ENCODE measurements at places on chromosomes 5 and 9.

GRCh38 chr9:98231770-98232478 is 23.5 kb downstream of the TBC1D2 start:
- DNase-seq, result no peak

- DNase-seq, result no peak
Observed at GRCh38 chr9:83501565-83501964, 36.6 kb downstream of the FRMD3 start.

DNA sequence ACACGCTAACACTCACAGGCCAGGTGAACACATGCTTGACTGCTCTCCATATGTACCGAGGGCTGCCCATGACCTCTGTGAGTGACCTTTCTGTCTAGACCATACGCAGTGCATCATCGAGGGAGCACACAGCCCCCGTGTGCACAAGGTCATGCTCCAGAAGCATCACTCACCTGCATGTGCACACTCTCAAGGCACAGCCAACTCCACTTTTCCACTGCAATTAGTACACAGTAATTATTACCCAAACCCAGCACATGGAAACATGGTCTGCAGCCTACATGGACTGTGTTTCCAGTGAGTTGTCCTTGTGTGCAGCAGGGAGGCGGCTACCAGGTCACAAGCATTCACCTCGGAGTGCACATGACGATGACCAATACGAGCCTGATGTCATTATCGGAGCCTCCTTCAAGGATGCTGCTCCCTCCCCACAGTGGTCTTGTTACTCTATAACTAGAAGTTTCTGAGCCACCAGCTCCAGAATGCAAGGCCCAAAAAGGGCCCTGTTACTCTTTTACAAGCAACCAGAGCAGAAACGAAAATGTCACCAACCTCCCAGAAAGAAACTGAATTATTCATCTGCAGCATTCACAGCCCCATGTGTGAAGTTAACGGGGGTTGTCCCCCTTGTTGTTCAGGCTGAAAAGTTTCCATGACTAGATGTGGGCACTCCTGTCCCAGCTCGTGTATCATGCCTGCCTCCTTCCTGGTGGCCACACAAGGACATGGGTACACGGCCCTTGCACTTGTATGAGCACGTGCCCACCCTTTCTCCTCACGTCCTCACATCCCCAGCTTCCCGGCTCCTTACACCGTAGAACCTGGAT is 31.2 kb downstream of the SEMA4D start:
- no peak for DNase-seq

DNA sequence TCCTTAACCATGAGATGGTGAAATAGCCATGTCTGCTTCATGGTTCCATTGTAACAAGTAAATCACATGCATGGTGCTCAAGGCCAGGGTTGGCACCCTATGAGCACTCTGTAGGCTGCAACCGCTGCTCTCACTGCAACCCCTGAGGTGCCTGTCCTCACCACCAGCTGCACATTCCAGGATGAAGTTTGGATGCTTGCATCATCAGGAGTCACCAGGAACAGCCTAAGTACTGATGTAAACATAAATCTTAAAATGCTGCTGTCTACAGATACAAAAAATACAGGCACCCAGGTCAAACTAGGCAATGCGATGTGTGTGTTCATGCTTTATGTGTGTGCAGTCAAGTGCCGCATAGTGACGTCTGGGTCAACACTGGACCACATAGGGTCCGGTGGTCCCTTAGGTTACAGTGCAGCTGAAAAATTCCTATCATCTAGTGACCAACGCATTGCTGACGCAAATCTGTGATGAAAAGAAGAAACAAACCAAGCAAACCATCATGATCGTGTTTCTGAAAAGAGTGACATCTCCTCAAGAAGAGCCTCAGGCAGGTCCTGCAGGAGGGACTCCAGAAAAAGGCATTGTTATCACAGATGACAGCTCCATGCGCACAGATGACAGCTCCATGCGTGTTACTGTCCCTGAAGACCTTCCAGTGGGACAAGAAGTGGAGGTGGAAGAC is 234.8 kb downstream of the AUH start:
- DNase-seq, result no peak

- DNase-seq, result no peak
Observed at GRCh38 chr9:38412751-38413150, 11.5 kb downstream of the IGFBPL1 start.

DNA sequence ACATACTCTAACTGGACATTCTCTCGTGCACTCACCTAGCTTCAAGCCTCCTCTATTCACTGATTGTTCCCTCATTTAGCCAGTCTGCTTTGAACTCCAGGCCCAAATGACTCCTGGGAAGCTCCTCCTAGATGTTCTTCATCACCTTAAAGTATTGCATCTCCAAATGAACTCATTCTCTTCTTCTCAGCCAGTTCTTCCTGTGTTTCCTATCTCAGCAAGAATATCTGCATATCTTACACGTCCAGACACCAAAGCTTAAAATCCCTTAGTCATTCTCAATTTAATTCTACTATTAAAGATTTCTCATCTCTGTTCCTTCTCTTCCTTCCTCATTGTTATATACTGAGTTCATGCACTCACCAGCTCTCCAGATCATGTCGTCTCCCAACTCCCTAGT is 118.6 kb upstream of the DAB2 start:
- no peak for DNase-seq

DNA sequence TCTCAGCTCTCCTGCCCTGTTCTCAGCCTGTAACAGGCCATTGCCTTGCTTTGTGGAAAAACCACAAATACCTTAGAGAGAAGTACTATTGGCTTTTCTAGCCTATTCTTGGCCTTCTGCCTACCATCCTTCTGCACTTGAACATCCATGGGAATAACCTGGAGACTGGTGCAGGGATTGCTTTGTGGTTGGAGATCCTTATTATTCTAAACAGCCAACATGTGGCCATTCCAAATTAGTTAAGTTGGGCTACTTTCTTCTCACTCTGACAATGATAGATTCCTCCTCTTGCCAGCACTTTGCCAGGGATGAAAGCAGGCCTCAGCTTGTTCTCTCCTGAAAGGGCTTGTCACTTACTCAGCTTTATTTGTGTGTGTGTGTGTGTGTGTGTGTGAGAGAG is 240.4 kb downstream of the GLIS3 start:
- DNase-seq, result no peak

- no peak for DNase-seq
Observed at GRCh38 chr9:97889941-97890887, 32.1 kb downstream of the TRMO start.

DNA sequence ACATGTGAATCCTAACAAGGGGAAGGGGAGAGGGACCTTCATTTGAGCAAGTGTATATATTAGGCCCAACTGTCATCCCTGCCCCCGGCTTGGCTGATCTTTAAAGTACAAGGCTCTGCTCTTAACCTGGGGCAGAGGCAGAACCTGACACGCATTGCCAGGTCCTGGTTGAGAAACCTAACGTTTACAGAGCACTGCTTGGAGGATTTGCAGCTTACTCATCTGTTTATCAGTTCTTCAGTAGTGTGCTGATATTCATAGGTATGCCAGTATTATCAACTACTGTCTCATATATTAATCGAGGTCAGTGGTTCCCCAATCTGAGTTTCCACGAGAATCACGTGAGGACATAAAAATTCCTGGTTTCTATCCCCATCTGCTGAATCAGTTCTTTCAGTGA is 50.4 kb downstream of the ACO1 start:
- DNase-seq, result no peak
